ENCODE measurements at places on chromosomes 2 and 18.

DNA sequence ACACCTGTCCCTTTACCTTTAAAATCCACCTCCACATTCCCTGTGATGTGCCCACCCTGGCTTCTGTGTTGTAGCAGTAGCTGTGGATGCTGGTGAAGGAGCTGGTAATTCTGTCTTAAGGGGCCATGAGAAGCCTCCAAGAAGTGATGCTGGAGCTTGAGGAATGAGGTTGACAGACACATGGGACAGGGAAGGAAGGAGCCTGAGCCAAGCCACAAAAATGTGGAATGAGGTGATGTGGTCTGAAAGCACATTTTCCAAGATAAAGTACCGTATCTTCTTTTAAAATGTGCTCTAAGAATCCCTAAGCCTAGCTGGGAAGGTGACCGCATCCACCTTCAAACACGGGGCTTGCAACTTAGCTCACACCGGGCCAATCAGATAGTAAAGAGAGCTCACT is 31.2 kb downstream of the VWA3B start:
- DNase-seq, result no peak

- peak; percentile 40 for DNase-seq
These were observed 1.5 kb downstream of the DLX2 start for GRCh38 chr2:172100935-172101820.

GRCh38 chr2:15287447-15288184 is 273.5 kb downstream of the NBAS start:
- no peak for DNase-seq

DNA sequence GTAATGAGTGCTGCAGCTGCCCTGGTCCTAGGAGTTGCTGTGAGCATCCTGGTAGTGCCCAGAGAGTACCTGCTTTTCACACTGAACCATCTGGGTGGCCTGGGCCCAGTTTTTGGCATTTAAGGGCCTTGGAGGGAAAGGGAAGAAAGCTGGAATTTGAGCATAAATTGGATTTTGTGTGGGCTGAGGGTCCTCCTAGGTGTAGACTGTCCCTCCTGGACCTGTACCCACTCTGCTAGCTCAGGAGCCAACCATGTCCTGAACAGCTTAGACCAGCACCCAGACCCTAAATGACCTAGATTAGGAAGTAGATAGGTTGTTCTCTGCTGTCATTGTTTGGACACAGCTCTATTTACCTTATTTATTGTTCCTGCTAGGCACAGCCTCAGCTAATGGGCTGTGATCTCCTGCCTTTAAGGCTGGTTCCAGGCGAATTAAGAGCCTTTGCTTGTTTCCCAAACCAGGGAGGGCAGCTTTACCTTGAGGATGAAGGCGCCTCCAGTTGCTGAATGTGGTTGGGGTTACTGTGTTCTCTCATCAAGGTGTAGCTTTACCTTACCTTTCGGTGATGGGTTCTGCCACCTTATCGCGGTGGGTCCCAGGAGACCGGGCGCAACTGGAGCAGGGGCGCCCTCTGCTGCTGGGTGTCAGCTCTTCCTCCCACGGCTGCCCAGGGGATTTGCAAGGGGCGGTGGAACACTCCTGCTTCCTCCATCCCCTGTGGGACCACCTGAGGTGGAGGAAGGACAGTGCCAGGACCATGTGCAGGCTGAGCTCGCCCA is 34.4 kb downstream of the ITGA6 start:
- peak; percentile 34 for DNase-seq

GRCh38 chr2:62464221-62465007 is 41.6 kb downstream of the TMEM17 start:
- DNase-seq, result no peak

- no peak for DNase-seq
These were observed 92.0 kb downstream of the HDAC4 start for GRCh38 chr2:239308661-239309397.

GRCh38 chr2:9658972-9659371 is 28.2 kb upstream of the YWHAQ start:
- no peak for DNase-seq

DNA sequence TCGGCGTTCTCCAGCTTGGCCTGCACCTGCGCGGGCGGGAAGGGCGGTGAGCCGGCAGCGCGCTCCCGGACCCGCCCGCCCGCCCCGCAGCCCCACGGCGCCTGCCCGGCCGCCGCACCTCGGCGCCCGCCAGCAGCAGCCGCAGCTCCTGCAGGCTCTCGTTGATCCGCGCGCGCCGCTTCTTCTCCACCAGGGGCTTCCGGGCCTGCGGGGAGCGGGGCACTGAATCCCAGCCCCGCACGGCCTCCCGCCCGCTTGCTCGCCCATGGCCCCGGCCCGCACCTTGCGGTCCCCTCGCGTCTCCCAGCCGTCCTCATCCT is 335 bp downstream of the HES6 start:
- no peak for DNase-seq

- DNase-seq, result no peak
These were observed 816.2 kb downstream of the CBLN2 start for GRCh38 chr18:71727909-71728308.

DNA sequence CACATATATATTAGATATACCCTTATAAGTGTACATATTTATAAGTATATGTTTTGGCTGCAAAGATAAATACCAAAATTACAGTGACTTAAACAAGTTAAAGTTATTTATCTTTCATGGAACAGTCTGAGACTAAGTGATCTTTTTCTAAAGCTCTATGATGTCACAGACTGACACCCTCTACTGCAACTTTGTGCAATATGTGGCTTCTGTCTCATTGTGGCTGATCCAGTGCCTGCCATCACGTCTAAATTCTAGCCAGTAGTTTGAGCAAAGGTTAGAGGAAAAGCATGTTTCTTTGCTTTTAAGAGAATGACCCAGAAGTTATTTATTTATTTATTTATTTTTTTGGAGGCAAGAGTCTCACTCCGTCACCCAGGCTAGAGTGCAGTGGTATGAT is 13.8 kb upstream of the GATA6 start:
- no peak for DNase-seq

- no peak for DNase-seq
These were observed 139.7 kb upstream of the RIOK3 start for GRCh38 chr18:23313379-23313778.

- DNase-seq, result no peak
These were observed 32.3 kb downstream of the CARF start for GRCh38 chr2:202944408-202944807.

- no peak for DNase-seq
These were observed 130.6 kb downstream of the LTBP1 start for GRCh38 chr2:33077311-33077710.

- DNase-seq, result no peak
These were observed 66.5 kb downstream of the ACTR2 start for GRCh38 chr2:65294136-65294535.

DNA sequence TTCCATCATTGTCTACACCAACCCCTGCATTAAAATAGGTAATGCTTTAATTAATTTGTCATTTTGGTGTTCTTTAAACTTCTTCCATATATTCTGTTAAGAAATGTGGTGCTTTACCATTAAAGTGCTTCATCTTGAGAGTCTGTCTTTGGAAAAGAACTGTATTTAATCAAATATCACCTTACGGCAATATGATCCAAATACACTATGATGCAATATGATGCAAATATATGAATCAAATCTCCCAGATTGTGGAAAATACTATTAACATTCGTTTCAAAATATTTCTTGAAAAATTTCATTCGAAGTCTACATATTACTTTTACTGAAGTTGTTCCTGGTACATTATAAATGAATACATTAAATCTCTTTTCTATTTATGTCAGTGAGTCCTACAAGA is 23.0 kb downstream of the VPS4B start:
- DNase-seq, result no peak

DNA sequence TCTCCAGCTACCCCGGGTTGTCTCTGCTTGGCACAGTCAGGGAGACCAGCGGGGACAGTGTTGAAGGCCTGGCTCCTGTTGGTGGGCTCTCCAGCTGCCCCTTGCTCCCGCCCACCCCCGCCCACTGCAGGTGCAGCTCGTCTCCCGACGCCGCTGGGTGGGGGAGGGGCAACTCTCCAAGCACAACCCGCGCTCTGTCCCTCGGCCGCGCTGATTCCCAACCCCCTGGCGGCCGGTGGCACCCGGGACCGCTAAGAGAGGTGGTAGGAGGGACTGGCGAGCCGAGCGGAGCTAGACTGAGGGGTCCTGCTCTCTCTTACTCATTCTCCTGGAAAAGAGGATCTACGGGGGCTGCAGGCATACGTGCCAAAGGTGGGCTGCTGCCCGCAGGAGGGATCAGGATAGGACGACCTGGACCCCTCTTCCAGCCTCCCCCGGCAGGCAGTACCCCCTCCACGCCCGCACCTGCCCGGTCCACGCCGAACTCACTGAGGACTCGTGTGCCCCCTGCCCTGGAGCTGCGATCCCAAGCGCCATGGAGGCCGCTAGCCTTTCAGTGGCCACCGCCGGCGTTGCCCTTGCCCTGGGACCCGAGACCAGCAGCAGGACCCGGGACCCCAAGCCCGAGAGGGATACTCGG is 44.5 kb downstream of the DDX18 start:
- DNase-seq, result no peak

- DNase-seq, result no peak
These were observed 155.9 kb downstream of the DIS3L2 start for GRCh38 chr2:232117413-232117812.

GRCh38 chr2:23621616-23622015 is 236.6 kb downstream of the KLHL29 start:
- no peak for DNase-seq

GRCh38 chr18:37720663-37721062 is 155.1 kb upstream of the CELF4 start:
- DNase-seq, result no peak

GRCh38 chr2:42901076-42901640 is 108.8 kb upstream of the HAAO start:
- DNase-seq, result no peak

DNA sequence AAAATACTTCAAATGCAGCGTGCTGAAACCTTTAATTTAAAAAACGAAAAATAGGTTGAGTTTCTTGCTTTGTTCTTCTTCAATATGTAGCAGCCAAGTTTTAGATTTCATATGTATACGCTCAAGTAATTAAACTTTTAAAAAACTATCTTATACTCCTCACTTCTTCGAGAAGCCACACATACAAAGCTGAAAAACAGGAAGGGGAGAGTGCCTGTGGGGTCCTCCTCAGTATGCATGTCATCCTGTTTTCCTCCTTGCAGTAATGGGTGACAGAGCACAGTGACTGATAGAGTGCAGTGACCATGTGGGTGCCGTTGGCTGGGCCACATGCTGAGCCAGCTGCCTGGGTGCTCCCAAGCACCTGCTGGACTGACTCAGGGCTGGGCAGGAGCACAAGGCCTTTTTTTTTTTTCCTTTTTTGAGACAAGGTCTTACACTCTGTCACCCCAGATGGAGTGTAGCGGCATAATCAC is 33.3 kb downstream of the UXS1 start:
- no peak for DNase-seq

- no peak for DNase-seq
These were observed 230.7 kb downstream of the AFF3 start for GRCh38 chr2:99911736-99912135.

DNA sequence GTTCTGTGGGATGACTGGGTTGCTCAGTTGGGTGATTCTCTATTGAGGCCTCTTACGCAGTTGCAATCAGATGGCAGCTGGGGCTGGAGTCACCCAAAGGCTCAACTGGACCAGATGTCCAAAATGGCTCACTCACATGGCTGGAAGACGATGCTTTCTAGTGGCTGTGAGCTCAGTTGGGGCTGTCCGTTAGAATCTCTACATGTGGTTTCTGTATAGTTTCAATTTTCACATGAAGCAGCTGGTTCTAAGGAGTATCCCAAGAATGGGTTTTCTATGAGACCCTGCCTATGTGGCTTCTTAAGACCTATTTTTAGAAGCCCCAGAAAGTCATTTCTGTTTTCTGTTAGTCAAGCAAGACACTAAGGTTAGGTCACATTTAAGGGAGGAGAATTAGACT is 4.4 kb downstream of the XRCC5 start:
- no peak for DNase-seq

DNA sequence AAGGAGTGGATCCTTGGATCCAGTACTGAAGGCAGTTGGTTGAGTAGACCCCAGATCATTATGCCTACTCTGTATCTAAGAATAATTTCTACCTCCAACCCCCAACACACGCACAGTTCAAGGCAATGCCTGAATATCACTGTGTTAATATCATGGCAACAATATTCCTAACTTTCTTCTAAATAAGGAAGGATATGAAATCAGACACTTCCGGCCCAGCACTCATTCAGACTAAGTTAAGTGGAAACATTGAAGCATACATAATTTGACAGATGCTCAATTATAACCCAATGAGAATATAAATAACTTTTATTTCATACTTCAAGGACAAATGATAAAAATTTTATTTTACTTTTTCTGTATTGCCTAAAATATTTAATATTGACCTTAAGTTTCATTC is 153.6 kb upstream of the COL3A1 start:
- no peak for DNase-seq

DNA sequence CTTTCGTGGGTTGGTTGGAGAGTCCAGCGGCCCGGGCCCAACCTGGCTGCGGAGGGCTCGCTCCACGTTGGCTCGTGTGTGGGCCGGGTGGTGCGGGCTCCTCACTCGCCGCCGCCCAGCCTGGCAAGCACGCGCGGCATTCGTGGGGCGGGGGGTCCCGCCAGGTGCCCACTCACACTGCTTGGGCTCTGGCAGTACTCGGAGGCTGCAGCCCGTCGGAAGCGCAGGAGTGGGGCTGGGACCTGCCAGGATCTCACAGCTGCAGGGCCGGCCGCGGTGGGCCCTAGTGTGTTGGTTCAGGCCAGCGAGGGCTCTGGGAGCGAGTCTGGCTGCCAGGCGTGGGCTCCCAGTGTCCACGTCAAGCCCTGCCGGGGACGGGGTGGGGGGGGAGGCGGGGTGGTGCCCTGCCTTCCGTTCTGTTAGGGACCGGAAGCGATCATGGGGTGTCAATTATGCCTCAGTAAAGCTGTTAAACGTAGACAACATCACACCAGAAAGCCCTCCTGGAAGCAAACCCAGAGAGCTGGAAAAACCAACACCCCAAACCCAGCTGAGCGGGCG is 1.0 kb upstream of the HS6ST1 start:
- DNase-seq, result no peak

DNA sequence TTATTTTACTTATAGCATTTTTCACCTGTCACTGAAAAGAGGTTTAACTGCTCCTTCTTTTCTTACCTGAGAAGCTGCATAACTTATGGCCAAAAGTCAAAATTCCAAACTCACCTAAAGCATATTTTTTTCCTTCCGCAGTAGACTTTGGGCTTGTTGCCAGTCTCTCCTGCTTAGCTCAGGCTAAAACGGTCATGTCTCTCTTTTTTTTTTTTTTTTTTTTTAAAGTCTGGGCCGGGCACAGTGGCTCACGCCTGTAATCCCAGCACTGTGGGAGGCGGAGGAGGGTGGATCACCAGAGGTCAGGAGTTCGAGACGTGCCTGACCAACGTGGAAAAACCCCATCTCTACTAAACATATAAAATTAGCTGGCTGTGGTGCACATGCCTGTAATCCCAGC is 113.5 kb downstream of the RTN4 start:
- DNase-seq, result no peak

GRCh38 chr2:215870986-215871385 is 142.4 kb downstream of the MREG start:
- no peak for DNase-seq

All from NCI-H1092 treated with DMSO at 0.1 percent for 48 hours (cell line).